Right cardiac atrium (tissue), 5 donors: ENCODE measurements at places on chromosomes 5 and 9. TPM values are rescaled to one million over a fixed set of nuclear protein-coding genes. Genes with fewer than 3 reads are reported as not detected.
A peak's percentile ranks its signal among the peaks of the same experiment; 100 is the strongest.

DNA sequence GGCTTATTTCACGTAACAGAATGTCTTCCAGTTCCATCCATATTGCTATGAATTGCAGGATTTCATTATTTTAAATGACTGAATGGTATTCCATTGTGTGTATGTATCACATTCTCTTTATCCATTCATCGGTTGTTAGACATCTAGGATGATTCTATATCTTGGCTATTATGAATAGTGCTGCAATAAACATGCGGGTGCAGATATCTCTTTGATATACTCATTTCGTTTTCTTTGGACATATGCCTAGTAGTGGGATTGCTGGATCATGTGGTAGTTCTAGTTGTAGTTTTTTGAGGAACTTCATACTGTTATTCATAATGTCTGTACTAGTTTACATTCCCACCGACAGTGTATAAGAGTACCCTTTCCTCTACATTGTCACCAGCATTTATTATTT is 460.5 kb downstream of the MAN2A1 start:
- DNase-seq, result no peak

GRCh38 chr9:93508207-93508606 is 54.8 kb upstream of the FAM120AOS start:
- no peak for DNase-seq

- no peak for DNase-seq
Observed at GRCh38 chr9:86836797-86837196, 110.5 kb downstream of the GAS1 start.

- DNase-seq, result no peak
Observed at GRCh38 chr9:95083086-95083768, 234.3 kb downstream of the FANCC start.

- DNase-seq, result no peak
Observed at GRCh38 chr5:65800775-65801174, 78.8 kb downstream of the NLN start.

DNA sequence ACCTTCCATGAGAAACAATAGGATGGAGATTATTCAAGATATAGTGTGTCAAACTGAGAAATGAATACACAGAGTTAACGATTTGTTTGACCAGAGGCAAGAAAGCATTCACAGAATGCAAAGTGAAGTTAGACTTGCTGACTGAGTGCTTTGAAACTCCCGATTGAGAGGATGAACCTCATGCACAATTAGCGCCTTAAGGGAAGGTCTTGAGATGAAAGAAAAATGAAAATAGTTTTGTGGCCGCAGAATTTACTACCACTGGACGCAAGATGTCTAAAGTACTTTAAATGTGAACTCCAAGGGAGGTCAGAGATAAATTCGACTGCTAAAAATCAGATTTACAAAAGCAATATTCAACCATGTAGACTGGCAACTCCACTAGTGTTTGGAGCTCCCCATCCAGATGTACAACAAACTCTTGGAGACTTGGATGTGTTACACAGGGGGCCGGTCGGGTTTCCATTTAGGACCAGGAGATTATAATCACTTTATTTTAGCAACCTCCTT is 707 bp upstream of the RIMOC1 start:
- DNase-seq, result no peak

- DNase-seq, result peak; percentile 74
Observed at GRCh38 chr9:137316012-137316981, 14.2 kb upstream of the NRARP start.

DNA sequence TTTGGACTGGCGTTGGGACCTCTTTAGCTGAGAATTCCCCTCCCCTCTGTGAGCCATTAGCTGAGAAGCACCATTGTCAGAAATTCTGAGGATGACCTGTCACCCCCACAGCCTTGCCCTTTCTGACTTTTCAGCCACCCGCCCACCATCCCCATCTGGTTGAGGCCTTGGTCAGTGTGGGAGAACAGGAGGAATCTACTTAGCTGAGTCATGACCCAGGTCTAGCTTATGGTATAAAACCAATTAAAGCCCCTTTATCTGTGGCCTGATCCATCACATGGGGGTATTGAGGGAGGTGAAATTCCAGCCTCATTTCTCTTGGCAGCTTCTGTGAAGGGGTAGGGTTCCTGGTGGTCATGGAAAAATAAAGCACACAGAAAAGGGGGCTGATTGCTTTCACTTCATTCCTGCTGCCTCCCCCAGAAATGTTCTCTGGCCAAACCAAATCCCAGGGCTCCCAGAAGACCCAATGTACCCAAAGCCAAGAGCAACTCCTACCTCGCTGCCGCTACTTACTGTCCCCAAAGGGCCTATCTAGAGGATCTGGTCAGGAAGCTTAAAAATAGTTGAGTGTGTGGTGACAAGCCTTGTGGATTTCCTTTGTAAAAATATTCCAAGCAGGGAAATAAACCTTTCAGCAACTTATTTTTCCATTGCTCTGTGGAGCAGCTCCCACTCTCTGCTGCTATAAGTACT is 174.8 kb upstream of the TNC start:
- no peak for DNase-seq

DNA sequence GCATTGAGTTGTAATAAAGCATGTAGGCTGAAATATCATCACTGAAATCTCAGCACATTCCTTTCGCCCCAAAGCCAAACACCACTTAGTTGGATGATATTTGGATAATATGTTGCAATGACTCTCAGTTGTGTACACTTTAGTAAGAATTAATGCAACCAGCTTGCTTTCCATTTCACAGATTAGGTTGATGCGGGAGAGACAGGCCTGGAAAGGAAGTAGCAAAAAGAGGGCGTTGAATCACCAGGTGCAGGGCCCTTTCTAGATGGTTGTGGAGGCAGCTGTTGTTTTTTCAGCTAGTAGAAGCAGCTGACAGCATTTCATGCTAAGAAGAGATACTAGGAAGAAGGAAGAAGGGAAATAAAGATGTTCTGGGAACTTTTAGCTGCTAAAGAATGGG is 30.9 kb downstream of the DMRT3 start:
- DNase-seq, result no peak

GRCh38 chr5:29208024-29208423 is 1985.5 kb upstream of the CDH6 start:
- DNase-seq, result no peak

GRCh38 chr5:14816999-14817761 is 54.4 kb downstream of the ANKH start:
- peak; percentile 71 for DNase-seq

GRCh38 chr5:66742083-66742895 is 146.1 kb downstream of the MAST4 start:
- peak; percentile 81 for DNase-seq

DNA sequence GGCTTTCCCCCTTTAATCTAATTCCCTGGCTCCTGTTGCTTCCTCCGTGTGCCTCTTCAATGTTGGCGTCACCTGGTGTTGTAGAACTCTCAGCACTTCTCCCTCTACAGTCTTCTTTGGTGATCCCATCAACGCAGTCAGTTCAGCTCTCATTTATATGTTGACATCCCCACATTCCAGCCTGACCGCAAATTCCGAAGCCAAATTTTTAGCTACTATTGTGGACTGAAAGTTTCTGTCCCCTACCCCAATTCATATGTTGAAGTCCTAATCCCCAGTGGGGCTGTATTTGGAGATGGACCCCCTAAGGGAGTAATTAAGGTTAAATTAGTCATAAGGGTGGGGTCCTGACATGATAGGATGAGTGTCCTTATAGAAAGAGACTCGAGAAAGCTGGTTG is 210.6 kb upstream of the ADAMTSL1 start:
- no peak for DNase-seq

- DNase-seq, result no peak
Observed at GRCh38 chr9:137157618-137158415, 12.0 kb downstream of the LRRC26 start.

DNA sequence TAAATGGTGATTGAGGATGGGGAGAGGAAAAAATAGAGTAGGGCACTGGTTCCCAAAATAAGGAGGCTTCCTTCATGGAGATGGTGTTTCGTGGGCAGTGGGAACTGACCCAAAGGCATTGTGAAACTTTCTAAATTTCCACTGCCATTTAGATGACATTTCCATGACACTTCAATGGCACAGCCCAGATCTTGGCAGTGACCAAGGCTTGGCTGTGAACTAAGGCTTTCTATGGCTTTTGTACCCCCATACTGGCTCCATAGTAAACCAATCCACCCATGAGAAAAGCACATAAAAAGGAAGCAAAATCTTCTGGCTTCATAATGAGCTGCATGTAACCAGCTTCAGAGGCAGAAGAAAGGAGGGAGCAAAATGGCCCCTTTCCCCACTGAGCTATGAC is 321.0 kb upstream of the TLE4 start:
- DNase-seq, result no peak

CCNG1 gene
- 77.4 TPM for polyA plus RNA-seq

SMIM33 gene
- polyA plus RNA-seq, result not detected

RPP25L gene
- 49.0 TPM for polyA plus RNA-seq

ANKRD18A gene
- polyA plus RNA-seq, result 3.1 TPM

RNF208 gene
- 36.0 TPM for polyA plus RNA-seq

TTF1 gene
- polyA plus RNA-seq, result 24.7 TPM

RLN1 gene
- polyA plus RNA-seq, result 0.16 TPM

SLC25A48 gene
- polyA plus RNA-seq, result 0.25 TPM

SEMA6A gene
- polyA plus RNA-seq, result 3.1 TPM

HMMR gene
- 0.34 TPM for polyA plus RNA-seq

HSD17B3 gene
- 1.2 TPM for polyA plus RNA-seq

CER1 gene
- not detected for polyA plus RNA-seq

MORN5 gene
- polyA plus RNA-seq, result 0.25 TPM

GRM6 gene
- polyA plus RNA-seq, result under 0.01 TPM

MYO10 gene
- 2.1 TPM for polyA plus RNA-seq
